ENCODE measurements at places on chromosomes 12 and 14.

DNA sequence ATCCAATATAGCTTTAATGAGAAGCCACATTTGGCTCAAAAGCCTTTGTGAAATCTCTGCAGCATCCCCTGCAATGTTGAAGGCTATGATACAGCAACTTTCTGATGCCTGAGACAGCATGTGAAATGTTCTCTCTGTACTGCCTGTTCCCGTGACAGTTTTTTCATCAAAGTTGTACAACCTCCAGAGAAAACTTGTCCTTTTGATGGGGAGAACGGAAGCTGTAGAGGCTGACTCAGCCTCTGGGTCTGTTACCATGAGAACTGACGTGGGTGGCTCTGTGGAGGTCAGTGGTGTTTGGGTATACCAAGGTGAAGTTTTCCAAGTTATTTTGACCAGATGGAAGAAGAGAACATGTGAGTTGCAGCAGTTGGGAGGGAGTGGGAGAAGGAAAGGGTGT is 17.0 kb downstream of the SLC4A8 start:
- no peak for DNase-seq

DNA sequence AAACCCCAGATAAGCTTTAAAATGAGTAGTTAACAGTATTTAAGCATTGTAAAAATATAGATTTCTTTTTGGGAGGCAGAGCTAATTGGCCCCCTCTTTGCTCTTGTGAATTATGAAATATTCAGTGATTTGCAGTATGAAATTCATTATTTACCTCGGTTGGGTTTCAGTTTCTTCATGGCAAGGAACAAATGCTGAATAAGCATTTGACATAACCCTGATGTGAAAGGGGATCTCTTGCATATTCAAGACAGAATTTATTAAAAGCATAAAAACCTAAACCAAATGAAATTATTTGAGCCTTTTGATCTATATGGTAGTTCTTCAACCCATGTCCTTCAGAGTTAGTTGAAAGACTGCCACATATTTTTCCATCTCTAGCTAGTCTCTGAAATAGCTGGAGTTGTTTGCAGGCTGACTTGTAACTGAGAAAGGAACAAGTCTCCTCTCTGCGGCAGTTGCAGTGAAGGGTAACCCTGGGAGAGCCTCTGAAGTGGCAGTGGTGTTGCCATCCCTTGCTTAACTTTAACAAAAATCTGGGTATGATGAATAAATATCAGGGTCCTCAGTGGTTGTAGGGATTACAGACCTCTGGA is 690 bp downstream of the AKAP6 start:
- DNase-seq, result no peak

DNA sequence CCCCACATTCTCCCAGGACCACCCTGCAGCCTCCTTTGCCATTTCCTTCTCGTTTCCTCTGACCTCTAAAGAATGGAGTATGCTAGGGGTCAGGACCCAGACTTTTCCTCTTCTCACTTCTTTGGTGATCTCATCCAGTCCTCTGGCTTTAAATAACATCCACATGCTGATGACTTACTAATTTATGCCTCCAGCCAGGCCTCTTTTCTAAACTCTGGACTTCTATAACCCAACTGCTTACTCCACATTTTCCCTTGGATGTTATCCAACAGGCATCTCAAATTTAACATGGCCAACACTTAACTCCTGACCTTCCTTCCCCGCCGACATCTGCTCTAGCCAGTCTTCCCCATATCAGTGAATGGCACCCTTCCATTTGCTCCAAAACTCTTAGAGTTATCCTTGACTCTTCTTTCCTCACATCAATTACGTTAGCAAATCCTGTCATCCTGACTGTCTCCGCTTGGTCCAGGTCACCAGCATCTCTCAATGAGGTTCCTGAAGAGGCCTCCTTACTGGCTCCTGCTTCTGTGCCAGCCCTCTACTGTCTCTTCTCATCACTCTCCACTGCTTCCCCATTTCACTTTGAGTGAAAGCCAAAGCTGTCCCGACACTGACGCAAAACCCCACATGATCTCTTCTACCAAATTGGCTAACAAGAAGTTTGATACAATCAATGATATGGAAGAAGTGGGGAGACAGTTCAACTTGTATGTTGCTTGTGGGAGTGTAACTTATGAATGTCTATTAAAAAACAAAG is 42.7 kb downstream of the TMBIM6 start:
- no peak for DNase-seq

DNA sequence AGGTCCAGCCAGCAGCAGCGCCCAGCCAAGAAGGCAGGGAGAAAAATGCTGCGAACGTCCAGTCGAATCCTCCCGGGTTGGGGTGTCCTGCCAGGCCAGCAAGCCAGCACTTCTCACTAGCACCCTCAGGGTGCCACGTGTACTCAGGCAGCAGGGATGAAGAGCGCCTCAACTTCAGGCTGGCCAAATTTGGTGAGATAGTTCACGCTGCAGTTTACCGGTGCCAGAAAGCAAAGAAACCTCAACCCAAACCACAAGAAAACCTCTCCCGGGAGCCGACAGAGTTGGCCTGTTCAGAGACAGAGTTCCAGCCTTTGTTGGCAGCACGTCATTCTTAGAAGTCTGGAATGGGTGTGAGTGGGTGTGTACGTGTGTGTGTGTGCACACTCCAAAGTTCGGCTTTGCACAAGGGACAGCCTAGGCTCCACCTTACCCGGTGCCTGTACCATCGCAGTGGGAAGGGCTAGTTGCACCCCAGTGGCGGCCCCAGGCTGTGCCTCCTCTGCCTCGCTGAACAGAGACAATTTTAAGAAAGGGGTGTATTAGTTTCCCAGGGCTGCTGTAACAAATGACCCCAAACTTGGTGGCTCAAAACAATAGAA is 42.1 kb downstream of the ELK3 start:
- DNase-seq, result peak; percentile 51

DNA sequence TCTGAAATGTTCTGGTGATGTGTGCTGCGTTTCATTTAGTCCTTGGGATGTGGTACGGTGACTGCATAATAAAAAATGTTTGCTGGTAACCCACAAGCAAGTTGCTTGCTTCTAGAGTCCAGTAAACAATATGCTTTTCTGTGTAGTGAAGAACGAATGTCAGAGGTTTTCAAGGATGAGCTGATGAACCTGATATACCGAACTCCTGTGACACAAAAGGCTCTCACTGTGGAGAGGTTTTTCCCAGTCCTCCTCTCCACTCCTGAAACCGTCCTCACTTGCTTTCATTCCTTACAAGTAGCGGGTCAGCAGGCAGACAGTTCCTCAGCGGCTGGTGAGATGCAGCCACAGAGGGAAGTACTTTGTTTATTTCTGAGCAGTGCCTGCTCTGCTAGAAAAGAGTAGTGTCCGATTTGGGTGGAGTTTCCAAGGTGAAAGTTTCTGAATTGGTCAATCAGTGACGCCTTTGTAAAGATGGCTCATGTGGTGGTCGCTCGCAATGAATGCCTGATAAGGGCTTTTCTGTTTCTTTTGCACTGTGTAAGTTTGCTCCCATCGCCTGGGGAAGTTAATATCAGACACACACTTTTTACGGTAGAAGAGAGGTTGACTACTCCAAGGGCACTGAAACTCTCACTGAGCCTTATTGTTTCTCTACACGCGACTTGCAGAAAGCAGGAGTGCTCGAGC is 3.0 kb downstream of the ETV6 start:
- DNase-seq, result no peak

GRCh38 chr14:76781648-76782051 is 20.4 kb downstream of the VASH1 start:
- DNase-seq, result no peak

DNA sequence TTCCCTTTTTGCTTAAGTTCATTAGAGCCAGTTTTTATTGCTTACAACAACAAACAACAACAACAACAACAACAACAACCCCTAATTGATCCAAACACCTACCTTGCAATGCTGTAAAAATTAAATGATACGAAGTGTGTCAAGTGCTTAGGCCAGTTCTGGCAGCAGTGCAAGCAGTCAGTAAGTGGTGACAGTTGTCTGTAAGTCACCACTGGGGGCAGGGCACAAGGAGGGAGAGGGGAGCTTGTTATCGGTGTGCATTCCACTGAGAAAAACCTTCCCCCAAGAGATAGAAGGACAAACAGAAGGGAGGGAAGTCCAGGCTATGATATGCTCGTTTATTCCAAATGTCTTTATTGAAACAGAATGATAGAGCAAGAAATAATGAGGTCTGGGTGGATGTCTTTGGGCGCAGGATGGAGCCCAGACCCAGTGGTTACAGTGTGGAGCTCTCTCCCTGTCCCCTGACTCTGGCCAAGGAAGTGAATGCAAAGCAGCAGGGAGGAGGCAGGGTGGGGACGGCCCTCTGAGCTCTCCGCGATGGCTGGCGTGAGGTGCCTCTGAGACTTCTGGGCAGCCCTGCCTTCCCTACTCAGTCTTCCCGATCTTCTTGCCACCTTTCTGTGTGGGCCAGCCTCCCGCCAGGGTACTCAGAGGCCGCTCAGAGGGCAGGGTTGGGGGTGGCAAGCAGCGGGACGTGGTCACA is 6.5 kb downstream of the SLC22A17 start:
- DNase-seq, result no peak

DNA sequence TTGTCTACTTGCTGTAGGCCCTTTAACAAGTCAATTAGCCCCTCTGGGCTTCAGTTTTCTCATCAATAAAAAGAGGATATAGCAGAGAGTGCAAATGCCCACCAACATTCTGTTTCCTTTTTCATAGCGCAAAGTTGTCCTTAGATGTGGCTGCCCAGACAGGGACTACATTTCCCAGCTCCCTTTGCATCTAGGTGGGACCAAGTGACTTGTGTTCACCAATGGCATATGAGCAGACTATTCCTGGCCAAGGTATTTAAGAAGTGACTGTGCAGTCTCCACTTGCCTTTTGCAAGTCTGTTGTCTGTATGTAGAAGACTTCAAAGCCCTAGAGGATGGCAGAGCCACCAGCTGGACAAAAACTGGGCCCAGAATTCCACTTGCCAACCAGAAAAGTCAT is 59.7 kb downstream of the DAO start:
- no peak for DNase-seq

DNA sequence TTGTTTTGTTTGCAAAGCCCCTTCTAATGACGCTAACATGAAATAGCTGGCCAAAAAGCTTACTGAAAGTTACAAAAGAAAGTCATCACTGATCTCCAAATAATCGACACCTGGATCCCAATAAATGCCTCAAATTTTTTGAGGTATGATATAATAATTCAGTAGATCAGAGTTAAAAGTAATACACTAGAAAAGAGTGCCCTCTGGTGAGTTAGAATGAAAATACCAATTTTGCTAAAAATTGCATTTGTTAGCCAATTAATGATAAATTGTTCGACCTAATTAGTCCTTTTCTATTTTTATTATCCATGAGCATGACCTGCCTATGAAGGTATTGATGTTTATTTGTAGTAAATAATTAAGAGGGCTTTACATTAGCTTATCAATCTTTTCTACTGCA is 78.6 kb downstream of the CEP128 start:
- no peak for DNase-seq

GRCh38 chr14:95255487-95255886 is 64.2 kb downstream of the CLMN start:
- DNase-seq, result no peak

GRCh38 chr14:100290607-100291304 is 15.5 kb downstream of the SLC25A29 start:
- peak; percentile 5 for DNase-seq

- DNase-seq, result no peak
Measured at GRCh38 chr14:39050389-39050788, 52.6 kb downstream of the SEC23A start.

DNA sequence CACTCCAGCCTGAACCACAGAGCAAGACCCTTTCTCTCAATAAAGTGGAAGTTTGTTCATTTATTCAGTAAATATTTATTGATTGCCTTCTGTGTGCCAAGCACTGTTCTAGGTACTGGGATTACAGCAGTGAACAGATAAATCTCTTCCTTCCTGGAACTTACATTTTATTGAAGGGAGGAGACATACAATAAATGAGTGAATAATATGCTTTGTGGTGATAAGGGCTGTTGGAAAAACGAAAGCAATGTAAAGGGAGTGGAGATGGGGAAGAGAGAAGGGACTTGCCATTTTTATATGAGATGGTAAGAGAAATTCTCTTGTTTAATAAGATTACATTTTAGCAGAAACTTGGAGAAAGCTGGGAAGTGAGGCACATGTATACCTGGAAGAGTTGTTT is 1.6 kb downstream of the GSKIP start:
- no peak for DNase-seq
